Activated naive CD4-positive, alpha-beta T cell (primary cell): ENCODE measurements at places on chromosomes 6 and 20.

DNA sequence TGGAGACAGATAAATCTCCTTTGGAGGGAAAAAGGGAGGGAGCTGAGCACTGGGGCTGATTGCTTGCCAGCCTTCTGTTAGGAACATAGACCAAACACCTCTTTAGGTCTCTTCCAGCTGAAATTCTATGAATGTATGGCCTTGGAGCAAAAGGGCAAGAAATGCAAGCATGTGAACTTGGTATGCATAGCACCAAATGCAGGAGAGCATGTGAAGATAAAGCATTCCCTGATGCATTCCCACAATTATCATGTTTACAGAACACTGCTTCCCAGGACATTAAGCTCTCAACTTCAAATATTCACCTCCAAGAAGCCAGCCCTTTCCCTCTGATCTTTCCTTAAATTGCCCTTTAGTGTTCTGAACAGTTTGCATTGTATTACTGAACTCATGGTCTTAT lies 15.6 kb downstream of the RIPOR2 start:
- DNase-seq = no peak

DNA sequence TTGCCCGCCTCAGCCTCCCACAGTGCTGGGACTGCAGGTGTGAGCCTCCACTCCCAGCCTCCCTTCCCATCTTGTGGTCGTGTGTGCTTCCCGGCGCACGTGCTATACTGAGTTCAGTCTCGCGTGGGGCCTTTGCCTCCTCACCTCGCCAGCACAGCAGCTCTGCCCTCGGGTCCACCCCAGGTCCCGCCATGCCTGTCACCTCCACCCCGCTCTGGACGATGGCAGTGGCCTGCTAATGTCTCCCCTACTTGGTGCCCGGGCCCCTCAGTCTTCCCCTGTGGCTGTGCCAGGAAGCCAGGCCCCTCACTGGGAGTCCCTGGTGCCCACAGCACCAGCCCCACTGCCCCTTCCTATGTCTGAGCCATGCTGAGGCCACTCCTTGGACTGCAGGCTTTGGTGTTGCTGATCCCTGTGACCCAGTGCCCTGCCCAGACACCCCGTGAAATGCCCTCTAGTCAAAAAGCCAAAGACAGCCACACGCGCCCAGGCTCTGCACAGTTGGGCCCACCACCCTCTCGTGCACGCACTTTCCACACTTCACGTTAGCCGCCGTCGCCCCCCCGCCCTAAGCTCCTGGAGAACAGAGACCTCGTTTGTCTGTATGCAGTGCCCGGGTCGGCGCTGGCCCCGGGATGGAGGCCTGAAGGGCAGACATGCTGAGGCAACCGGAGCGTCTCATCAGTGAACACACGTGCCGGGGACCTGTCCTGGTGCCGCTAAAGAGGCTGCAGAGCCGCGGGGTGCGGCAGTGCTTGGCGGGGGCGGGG lies 14.3 kb downstream of the HRH3 start:
- DNase-seq = no peak

DNA sequence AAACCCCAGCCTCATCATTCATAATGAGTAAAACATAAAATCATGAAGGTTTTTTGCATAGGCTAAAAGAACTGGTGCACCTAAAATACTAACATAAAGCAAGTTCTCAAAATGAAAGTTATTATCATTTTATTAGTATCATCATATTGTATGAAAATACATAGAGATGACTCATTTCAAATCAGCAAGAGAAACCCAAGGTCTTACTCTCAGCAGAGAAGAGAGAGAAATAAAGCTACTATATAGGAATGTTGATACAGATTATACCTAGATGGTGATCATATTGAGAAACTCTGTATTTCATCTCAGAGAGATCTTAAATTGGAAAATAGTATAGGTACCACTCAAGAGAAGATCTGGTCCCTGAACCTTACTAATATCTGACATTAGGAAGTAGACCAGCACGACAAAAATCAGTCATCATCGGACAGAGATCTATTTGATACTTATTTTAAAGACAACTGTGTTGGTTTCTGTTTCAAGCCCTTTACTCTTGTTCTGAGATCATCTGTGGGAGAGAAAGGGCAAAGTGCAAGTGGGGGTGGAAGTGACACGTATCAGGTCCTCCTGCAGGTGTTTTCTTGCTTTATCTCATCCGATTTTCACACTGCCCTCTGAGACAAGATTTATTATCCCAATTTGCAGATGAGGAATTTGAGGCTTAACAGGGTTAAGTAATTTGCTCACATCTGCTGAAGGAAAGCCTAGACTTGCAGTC lies 532.3 kb downstream of the MAFB start:
- DNase-seq = no peak

- DNase-seq = no peak
Measured at GRCh38 chr6:111661541-111662061, 55.9 kb upstream of the TRAF3IP2 start.

DNA sequence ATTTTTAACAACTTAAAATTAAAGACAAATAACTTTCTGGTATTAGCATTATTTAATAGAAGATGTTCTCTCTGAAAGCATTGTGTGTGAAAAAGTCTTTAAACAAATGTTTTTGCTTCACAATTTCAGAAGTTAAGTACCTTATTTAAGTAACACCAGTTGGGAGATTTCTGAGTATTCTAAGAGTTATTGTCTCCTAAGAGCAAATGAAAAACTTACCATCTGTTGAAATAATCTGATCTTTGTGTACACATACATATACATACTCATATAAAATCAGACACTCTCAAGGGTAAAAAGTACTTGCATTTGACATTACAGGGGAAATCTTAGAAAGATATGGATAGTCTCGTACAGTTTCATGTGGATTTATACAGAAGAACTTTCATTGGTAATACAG lies 2.4 kb downstream of the BTBD3 start:
- DNase-seq = no peak

- no peak for DNase-seq
Measured at GRCh38 chr6:158911746-158912480, 88.1 kb downstream of the RSPH3 start.

DNA sequence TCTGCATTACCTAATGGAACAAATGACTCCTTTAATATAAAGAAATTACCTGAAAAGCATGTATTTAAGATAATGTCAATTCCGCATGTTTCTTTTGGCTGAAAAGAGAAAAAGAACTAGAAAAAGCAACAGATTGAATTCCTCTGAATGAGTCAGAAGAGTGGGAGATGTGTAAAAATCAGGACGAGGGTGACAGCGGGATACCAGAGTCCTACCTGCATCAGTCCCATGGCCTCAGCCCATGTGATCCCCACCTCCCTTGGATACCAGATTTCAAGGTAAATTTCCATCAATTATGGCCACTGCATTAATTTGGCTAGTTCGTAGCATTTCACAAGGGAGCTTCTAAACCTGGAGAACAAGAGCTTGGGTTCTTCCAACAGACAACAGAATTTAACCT lies 10.0 kb upstream of the MOXD1 start:
- no peak for DNase-seq

GRCh38 chr6:156910938-156911337 lies 133.8 kb downstream of the ARID1B start:
- no peak for DNase-seq

DNA sequence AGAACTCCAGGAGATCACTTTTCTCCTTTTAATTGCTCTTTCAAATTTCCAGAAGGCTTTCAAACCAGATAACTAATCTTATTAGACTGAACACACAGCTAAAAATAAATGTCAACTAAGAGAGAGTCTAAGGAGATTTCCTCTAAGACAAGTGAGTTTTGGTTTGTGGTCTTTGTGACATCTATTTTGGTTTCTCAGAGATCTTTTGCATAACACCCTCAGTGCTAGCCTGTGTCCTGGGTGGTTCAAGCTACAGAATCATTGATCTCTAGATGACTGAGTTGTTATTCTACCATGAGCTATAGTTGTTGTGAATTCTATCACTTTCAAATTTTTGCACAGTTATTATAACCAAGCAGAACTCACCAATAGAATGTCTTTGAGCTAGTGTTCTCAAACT lies 49.1 kb upstream of the PLCB4 start:
- DNase-seq = no peak

DNA sequence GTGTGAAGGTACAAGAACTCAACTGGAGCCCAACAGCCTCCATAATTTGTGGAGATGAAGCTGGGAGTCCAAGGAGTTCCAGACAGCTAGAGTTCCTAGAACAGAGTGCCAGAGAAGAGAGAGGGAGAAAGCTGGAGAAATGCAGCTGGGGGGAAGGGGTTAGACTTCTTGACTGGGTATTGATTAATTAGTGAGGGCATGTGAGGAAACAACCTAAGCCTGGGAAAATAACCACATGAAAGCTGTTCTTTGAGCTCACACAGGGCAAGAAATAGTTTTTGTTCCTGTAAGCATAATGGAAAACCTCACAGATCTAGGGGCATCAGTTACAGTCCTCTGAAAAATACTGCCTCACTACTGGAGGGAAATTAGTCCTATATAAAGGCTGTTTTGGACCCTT lies 230.5 kb upstream of the FKBP1C start:
- DNase-seq = no peak

DNA sequence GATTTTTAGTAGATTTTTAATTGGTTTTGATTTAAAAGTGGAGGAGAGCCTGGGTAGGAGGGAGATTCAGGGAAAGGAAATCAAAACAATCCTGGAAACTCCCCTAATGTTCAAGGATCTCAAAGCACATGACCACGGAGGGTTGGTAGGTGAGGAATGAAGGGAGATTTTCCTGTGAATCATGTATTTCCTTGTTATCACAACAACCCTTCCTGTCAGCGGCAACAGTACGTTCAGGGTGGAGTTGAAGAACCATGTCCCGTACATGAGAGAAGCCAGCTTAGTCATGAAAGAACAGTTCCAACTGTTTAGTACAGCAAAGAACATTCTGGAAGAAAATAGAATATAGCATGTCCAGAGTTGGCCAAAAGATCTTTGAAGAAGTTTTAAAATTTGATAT lies 79.4 kb upstream of the SCAF8 start:
- DNase-seq = no peak
